ENCODE measurements at places on chromosomes 6 and 20.
A peak's percentile ranks its signal among the peaks of the same experiment; 100 is the strongest.

GRCh38 chr6:16812993-16813392 is 51.7 kb upstream of the ATXN1 start:
- DNase-seq: no peak

DNA sequence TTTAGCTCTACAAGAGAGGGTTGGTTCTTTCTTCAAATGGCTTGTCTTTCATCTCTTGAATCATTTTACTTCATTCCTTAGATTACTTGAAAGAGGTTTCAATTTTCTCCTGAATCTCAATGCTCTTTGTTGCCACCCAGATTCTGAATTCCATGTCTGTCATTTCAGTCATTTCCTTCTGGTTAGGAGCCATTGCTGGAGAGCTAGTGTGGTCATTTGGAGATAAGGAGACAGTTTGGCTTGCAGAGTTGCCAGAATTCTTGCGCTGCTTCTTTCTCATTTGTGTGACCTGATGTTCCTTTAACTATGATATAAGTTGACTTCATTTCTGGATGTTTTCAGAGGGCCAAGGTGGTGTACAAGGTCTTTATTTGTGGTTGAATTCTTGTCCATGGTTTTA is 157.8 kb downstream of the SLC22A3 start:
- no peak for DNase-seq

- peak; percentile 38 for DNase-seq
Observed at GRCh38 chr6:33323623-33323948, 6.0 kb upstream of the ZBTB22 start.

- no peak for DNase-seq
Observed at GRCh38 chr6:14353281-14353680, 235.7 kb downstream of the CD83 start.

DNA sequence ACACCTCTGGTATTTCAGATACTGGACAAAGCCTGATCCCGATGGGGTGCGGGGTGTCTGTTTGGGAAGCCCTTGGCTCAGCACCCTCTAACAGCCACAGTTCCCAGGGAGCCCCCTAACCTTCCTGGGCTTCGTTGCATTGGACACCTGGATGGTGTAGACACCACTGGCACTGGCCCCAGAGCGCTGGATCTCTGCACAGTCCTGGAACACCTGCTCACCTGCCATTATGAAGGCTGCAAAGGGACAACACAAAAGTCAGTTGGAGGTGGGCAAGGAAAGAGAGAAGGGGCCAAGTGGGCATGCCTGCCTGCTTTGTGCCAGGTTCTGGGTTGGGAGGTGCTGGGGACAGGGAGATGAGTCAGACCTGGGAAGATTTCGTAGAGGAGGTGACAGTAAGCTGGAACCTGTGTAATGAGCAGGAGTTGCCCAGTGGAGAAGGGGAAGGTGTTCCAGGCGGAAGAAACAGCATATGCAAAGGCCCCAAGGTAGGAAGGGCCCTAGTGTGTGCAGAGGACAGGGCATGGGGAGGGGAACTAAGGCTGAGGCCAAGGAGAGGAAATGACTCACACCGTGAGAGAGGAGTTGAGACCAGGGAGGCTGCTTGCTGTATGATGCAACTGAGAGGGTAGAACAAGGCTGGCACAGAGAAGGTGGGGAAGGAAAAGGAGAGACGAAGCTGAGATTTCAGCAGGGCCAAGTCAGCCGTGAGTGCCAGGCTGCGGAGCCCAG is 34.9 kb downstream of the ANGPT4 start:
- no peak for DNase-seq

DNA sequence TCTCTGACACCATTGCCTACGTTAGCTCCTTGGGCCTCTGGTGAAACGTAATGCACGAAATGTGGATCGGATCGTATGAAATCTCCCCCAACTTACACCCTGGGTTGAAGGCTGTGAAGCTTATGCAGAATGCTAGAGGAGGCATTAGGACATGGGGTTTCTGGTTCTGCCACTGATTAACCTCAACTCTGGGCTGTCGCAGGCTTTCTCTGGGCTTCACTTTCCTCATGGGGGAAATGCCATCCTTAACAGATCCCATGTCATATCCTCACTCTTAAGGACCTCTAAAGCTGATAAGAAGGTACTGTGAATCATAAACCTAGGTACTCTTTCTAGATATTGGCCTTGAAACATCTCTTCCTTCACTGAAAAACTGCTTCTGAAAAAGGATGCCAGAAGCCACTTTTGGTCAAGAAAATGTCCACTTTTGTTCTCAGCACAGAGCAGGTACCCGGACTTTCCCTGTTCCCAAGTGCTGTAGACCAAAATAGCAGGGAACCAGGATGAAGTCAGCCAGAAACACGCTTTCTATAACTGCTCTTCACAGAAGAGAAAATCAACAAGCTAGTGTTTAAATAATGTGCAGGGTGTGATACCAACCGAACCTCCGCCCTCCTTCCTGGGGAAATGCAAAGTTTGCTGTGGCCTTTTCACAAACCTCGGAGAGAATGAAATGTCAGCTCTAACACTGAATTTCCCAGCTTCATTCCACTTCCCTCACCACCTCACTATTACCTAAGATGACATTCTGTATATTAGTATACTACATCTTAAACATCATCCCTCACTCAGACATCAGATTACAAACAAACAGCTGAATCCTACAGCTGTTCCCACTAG is 118.9 kb downstream of the BACH2 start:
- no peak for DNase-seq

DNA sequence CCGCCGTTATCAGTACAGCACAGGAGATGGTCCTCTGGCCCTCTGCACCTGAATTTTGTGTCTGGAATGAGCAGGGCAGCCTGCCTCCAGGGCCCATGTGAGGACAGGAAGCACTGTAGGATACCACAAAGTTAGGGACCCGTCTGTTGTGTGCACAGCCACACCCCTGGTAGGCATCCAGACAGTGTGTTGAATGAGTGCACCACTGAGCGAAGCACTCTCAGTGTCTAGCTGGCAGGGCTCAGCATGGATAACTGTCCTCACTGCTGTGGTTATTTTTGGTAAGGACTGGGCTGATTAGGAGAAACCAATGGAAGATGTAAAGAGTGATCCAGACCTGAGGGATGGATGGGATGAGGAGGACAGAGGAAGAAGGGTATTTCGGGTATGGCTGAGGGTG is 178.7 kb downstream of the CLIC5 start:
- no peak for DNase-seq

- no peak for DNase-seq
Observed at GRCh38 chr20:32614303-32614702, 29.2 kb upstream of the NOL4L start.

- no peak for DNase-seq
Observed at GRCh38 chr6:142878407-142878806, 66.6 kb downstream of the HIVEP2 start.

DNA sequence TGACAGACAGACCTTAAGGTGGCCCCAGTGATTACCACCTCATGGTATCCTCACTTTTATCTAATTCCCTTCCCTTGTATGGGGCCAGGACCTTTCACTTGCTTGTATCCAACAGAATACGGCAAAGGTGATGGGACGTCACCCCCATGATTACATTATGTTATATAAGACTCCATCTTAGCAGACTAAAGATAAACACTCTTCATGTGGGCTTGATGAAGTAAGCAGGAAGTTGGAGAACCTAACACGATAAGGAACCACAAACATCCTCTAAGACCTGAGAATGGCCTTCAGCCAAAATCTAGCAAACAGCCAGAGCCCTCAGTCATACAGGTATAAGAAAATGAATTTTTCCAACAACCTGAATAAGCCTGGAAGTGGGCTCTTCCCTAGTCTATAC is 8.0 kb downstream of the SLC17A3 start:
- no peak for DNase-seq

- DNase-seq: no peak
Observed at GRCh38 chr20:23679133-23680092, 9.4 kb downstream of the CST4 start.

GRCh38 chr6:79671600-79672266 is 40.6 kb downstream of the SH3BGRL2 start:
- no peak for DNase-seq
